ENCODE measurements at places on chromosomes 3 and 15.
A peak's percentile ranks its signal among the peaks of the same experiment; 100 is the strongest.

GRCh38 chr3:11128682-11129632 lies 25.3 kb upstream of the HRH1 start:
- DNase-seq = peak; percentile 70

GRCh38 chr15:51496246-51496645 lies 126.3 kb downstream of the DMXL2 start:
- DNase-seq = no peak

DNA sequence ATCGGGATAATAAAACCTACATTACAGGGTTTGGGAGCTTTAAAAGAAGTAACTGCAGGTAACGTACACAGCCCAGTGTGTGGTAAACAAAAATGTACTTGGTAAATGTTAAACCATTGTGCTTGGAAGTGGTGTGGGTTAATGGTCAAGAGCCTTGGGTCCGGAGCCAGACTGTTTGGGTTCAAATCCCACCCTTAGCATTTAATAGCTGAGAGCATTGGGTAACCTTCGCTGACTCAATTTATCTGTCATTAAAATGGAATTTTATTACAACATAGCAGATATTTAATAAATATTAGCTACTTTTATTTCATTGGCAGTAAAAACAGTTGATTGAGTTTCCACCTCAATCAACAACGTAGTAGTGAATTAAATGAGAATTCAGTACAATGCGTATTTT lies 1.5 kb downstream of the FSTL1 start:
- DNase-seq = no peak

DNA sequence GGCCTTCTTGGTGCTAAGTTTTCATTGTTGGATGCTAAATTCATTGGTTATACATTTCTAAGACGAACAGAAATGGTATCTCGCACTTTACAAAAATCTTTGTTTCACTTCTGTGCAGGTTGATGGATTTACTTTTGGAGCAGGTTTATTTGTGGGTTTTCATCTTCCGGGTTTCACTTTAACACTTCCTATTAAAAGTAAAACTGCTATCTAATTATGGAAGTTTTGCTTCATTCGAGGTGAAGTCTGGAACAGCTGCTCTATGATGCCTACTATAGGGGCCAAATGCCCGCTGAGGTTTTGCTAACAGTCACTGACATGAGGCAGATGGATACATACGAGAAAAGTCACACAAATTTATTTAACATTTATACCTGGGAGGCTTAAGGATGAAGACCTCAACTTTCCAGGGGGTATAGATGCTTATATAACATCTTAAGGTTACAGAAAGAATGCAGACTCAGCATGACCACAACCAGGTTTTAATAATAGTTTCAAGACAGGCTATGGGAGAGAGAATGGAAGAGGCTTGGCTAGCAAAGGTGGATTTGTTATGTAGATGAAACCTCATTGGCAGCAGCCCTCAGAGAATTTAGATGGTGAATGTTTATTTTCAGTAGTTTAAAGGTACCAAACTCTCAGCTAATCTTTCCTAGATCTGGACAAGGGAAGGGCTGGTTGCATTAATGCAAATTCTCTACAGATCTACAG lies 54.2 kb downstream of the OSTN start:
- DNase-seq = no peak

DNA sequence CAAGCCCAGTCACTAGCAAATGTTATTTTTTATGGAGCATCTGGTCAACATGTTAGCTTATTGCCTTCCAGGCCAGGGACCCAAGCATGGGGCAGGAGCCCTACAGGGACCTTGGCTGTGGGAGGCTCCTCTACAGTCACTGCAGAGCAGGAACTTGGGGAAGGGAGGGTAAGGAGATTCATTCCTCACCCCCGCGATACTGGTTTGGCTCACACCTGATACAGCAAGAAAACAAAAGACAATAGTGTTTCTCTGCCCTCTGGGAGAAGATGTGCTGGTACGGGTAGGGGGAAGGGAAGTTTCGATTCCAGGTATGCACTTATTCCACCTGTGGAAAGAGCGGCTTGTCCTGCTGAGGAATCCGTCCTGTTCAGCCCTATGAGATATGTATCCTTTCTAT lies 77.6 kb downstream of the SLC12A8 start:
- DNase-seq = no peak

- DNase-seq = no peak
Measured at GRCh38 chr3:195095704-195096036, 175.3 kb downstream of the XXYLT1 start.

GRCh38 chr3:135078283-135078682 lies 283.2 kb downstream of the EPHB1 start:
- DNase-seq = no peak

GRCh38 chr3:25338158-25338725 lies 89.8 kb upstream of the RARB start:
- DNase-seq = no peak

DNA sequence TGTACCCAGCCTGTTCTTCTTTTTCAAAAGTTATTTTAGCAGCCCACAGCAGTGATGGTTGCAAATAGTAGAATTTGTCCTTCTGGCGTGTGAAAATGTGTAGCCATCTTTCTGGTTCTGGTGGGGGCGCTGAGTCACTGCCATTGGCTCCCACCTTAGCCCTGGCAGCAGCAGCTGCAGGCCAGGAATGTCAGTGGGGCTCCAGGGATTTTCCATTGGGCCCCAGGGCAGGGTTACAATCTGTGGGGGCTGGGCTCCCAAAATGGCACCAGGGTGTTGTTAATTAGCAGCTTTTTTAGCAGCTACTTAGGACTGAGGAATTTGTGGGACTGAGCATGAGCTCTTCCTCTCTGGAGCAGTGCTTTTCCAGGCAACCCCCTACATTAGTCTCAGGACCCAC lies 38.9 kb downstream of the TOPAZ1 start:
- DNase-seq = no peak

DNA sequence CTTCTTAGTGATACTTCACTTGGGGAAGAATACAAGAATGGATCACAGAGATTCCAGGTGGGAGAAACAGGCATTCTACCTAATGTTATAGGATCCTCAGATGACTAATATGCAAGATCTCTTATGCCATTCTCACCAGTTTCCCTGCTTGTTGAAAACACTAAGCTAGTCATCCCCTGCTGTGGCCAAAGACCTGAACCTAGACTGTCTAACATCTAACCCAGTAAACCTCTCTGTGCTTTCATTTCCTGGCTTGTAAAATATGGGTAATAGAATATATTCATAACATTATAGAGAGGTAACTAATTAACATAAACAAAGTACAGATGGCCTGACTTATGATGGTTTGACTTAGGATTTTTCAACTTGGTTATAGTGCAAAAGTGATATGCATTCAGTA lies 776.3 kb downstream of the TUSC7 start:
- DNase-seq = peak; percentile 4

DNA sequence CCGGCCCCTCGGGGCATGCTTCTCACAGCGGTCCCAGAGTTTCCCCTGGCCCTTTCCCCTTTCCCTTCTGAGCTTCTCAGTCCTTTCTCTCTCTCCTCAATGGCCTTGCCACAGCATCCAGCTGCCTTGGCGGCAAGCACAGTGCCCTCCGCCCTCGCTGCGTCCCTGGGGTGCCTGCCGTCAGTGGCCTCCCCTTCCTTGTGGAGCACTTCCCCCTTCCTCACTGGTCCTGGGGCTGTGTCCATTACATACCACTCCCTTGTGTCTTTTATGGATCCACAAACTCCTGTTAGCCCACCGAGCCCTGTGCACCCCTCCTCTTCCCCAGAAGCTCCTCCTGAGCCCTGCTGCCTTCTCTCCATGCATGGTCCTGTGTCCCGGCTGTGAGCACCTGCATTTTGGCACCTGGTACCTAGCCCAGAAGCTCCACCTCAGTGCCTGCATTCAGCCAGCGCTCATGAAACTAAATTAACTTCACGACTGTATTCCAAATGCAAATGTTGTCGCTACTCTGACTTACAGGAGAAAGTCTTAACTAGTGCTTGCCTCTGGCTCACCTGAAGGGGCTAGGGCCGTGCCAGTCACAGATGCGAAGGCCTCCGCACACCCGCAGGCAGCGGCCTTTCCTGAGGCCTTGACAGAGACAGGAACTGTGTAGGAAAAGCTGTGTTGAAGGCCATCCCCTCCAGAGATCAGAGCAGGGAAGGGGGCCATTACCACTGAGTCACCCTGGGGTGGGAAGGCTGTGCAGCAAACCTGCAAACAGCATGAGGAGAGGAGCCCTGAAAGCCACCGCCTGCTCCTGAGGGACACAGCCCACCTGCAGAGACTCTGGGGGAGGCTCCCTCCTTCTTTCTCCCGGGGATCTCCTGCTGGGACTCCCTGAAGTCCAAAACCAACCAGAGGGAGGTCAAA lies 19.1 kb upstream of the KLF13 start:
- no peak for DNase-seq

GRCh38 chr15:71627604-71628003 lies 182.8 kb upstream of the NR2E3 start:
- no peak for DNase-seq

GRCh38 chr15:52714968-52715367 lies 35.8 kb upstream of the ATOSA start:
- no peak for DNase-seq

- DNase-seq = no peak
Measured at GRCh38 chr3:67093305-67093704, 95.2 kb downstream of the KBTBD8 start.

DNA sequence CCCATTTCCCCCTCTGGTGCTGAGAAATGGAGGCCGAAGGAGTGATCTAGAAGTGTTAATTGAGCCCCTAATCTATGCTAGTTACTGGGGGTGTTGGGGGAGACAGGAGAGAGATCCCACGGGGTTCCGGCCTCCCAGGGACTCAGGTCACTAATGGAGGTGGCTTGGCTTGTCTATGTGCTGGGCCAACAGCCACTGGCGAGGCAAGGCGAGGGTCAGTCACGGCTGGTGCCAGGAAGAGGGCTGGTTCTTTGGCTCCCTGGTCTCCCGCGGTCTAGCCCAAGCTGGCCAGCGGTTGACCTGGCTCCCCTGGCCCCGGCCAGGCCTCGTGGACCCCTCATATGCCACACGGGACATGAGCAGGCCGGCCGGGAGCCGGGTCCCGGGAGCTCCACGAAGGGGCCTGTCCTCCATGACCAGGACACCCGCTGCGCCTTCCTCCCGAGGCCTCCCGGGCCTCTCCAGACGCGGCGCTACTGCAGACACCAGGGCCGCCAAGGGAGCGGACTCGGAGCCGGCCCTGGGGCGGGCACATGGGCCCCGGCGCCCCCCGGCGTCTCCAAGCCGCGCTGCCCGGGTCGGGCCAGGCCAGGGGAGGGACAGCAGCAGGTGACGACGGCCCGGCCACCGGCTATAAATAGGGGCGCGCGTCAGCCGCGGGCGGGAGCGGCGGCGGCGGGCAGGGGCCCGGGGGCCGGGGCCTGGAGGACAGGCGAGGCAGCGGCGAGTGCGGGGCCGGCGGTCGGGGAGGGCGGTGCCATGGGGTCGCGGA lies at the start of gene ALPK3:
ALPK3 (plus strand) TSS at position 663 of the 772 bp plus-strand sequence; CDS start at position 760, 97 bp downstream.
- DNase-seq = no peak

DNA sequence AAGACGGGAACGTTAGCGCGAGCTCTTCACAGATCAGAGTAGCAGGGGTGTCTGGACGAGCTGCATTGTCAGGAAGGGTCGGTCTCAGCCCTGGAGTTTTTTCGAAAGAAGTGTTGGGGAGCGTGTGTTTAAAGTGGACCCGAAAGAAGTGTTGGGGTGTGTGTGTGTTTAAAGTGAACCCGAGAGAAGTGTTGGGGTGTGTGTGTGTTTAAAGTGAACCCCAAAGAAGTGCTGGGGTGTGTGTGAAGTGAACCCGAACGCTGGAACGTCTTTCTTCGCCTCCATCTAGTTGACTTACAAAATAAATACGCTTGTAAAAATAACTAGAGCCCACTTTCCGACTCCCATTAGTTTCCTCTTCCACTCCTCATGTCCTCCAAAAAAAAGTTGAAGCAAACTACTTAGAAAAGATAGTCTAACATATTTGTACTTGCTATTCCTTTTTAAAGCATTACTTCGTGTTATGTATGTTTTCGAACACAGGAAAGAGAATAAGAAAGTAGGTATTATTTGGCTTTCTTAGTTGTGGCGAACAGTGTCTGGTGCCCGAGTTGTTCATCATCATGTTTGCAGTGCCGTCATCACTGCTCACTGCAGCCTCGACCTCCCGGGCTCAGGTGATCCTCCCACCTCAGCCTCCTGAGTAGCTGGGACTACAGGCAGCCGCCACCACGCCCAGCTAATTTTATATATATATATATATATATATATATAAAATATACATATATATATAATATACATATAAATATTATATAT lies 1.0 kb downstream of the LRCH3 start:
- peak; percentile 13 for DNase-seq

DNA sequence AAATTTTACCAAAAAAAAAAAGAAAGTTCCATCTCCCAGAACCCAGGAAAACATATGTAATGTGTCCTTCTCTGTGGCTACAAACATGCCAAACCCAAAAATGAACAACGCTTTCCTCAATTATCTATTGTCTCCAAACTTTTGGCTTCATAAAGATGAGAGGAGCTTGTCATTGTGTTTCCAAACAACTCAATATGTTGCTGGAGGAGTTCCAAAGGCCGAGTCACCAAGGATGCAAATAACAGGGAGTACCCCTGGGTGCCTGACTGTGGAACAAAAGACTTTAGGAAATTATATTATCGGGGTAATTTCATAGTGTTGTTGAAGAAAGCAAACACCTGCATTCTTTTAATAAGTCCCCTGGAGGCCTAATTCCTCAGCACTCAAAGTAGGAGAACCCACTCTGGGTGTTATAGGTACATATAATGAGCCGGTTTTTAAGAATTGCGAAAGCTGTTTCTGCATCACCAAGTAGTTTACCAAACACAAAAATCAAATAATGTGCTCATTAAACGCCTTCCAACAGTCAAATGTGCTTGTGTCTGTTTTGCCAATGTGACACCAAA lies 206.3 kb upstream of the PRICKLE2 start:
- no peak for DNase-seq

- no peak for DNase-seq
Measured at GRCh38 chr3:131535131-131535530, 32.4 kb upstream of the MRPL3 start.

- no peak for DNase-seq
Measured at GRCh38 chr3:111352585-111352984, 189.4 kb upstream of the CD96 start.

GRCh38 chr3:138881233-138881632 lies 46.5 kb upstream of the PIK3CB start:
- peak; percentile 26 for DNase-seq

- no peak for DNase-seq
Measured at GRCh38 chr3:185423178-185423577, 60.2 kb downstream of the MAP3K13 start.

DNA sequence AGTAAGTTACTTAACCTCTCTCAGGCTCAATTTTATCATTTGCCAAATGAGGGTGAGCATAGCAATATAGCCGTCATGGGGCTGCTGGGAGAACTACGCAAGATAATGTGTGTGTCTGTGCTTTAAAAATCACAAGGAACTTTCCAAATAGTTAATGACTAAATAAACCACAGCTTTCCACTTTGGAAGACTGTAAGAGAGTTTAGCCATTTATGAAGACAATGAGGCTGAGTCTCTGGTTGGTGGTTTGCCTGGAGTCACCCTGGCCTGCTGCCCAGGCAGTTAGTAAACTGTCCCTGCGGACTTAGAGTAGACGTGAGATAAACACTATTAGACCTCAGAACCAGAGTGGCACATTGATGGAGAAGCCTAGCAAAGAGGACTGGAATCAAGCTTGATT lies 357.7 kb downstream of the CLSTN2 start:
- no peak for DNase-seq

GRCh38 chr15:66959875-66960274 lies 105.5 kb upstream of the SMAD3 start:
- no peak for DNase-seq

- no peak for DNase-seq
Measured at GRCh38 chr3:72440491-72440890, 407.8 kb downstream of the SHQ1 start.

Data from T-helper 2 cell (primary cell).